ENCODE measurements at places on chromosomes 12 and 14.

DNA sequence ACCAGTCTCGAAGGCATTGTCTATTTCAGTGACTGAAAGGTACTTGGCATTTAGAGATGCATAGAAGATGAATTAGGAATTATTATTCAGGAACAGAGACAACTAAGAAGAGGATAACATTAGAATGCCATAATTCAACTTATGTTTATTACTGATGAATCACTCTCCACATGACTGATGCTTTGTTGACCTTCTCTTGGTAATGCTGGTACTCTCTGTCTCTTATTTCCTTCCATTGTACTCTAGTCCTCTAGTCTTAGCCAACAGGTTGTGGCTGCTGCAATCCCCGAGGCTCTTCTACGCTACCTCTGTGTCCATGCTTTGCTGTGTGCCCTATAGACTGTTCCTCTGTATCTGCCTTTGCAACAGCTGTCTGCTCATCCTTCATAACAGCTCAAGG is 652.9 kb downstream of the NRXN3 start:
- no peak for DNase-seq

- DNase-seq: no peak
Observed at GRCh38 chr14:25699981-25700380, 650.0 kb upstream of the STXBP6 start.

GRCh38 chr14:100065111-100065871 is at the start of gene EVL:
EVL (plus strand) TSS chr14:100065422; CDS start chr14:100065501, 79 bp downstream.
- peak; percentile 66 for DNase-seq

DNA sequence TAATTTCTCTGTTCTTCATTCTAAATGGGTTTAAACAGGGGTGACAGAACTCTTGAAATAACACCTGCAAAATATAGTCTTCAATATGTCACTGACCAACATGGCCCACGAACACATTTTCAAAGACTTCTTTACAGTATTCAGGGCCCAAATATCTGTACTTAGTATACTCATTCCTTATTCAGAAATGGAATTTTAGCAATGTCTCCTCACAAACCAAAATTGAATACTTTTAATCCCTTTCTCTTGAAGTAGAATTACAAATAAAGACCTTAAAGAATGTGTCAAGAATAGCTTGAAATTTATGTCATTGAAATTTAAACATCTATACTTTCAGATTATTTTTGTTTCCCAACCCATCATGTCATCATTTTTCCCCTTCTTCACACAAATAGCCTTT is 263.1 kb downstream of the LRIG3 start:
- DNase-seq: no peak

DNA sequence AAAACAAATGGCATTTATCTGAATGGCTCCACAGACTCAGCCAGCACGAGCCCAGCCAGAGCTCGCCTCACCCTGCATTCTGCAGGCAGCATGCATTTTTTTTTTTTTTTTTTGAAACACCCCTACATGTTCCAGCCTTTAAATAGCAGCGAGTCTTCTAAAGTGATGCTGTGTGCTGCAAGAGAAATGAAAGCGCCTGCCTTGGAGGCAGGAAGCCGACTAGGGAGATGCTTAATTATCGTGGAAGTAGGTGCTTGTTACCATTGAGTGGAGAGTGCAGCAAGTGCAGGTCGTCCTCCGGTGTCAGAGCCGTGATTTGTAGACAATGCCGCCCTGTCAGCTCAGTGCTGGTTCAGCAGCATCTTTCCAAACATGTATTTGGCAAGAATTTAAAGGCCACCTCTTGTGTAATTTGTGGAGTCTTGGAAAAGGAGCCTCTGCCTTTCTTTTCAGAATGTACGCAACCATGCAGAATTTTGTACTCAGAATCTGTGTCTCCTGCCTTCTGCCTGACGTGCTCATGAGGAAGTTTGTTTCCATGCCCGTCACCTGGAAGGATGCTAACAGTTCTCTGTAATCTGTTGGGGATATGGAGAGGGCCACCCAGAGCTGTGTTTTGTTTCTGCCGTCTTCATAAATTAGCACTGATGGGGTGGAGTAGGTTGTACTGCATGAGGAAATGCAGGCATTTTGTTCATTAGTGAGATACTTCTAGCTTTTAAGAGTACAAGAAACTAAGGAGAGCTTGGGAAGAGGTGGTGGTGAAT is 345.9 kb upstream of the RGS6 start:
- no peak for DNase-seq

DNA sequence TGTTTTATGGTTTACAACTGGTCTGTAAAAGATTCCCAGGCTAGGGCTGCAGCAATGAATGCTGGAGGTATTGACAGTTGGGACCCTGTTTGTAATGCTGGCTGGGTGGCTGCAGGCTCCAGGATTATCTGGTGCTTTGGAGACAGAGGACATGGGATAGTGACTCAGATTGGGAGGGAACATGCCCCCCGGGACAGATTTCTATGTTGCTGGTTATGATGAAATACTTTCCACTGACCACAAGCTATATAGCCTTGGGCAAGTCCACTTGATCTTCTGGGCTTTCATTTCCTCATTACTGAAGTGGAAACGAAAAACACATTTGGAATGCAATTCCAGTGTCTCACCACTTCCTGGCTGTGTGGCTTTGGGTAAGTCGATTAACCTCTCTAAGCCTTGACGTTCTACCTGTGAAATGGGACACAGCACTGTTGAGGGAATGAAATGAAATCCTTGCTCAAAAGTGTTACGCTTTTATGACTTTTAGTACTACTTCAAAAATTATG is 6.3 kb upstream of the TPCN1 start:
- no peak for DNase-seq

GRCh38 chr12:9792961-9793617 is 32.4 kb upstream of the CD69 start:
- no peak for DNase-seq

GRCh38 chr12:20701106-20701505 is 6.0 kb downstream of the SLCO1C1 start:
- no peak for DNase-seq

GRCh38 chr12:104319028-104319427 is 15.5 kb downstream of the EID3 start:
- DNase-seq: no peak

DNA sequence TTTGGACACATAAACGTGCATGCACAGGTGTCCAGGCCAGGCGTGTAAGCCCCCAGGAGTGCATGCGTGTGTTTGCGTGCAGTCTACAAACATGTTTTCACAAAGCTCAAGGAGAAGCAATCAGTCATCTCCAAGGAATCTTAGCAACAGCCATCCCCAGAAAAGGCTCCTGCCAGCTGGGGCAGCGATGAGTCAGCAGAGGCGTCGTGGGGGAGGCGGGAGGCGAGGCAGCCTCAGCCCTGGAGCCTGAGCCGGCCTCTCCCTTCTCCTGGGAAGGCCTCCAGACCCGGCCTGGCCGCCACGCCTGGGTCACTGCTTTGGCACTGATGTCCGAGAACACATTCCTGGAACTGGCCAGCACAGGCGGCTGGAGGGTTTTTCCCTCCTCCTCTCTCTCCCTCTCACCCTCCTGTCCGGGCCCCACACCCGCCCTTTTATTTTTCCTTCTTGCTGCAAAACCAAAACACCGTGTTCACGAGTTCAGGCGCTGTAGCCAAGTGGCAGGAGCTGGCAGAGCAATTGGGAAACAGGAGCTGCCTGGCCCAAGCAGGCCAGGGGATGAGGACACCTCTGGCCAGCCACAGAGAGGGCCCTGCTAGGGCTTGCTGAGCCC is 92.7 kb downstream of the LRRC74A start:
- no peak for DNase-seq

GRCh38 chr12:124294780-124295341 is at the start of gene RFLNA:
RFLNA (plus strand) TSS chr12:124295093; CDS start chr12:124295430, 337 bp downstream.
- no peak for DNase-seq

GRCh38 chr12:64039281-64039871 is 182.7 kb downstream of the KICS2 start:
- DNase-seq: no peak

GRCh38 chr12:109744986-109745942 is 31.6 kb downstream of the FAM222A start:
- no peak for DNase-seq

DNA sequence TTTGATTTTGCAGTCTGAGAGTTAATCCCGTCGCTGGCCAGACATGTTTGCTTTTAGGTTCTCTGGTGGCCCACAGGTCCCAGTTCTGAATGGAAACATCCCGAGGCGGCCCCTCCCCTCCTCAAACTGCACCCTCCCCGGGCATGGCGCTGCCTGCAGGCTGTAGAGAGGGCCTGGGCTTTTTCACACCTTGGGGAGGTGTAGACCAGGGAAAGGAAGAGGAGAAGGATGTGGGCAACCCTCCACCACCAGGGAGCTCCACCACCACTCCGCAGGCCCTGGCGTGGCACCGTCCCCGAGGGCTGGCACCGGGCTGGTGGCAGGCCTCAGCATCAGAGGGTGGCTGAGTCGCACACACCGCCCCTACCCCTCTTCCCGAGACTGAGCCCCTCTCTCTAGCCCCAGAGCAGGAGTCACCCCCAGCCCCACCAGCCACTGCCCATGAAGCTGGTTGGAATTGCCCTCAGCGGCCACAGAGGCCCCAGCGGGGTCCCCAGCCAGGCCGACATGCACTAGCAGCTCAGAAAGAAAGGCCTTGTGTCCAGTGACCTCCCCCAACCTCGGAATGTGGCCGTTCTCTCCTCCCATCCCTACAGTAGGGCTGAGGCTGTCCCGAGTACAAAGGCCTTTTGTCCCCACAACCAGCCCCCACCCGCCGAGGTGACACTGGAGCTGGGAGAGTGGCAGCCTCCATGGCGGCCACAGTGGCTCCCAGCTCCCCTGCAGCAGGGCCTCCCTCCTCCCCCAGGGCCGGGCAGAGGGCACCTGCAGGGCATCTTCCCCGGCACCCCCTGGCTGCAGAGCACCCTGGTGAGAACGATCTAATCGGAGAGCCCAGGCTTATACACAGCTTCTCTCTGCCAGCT is 23.5 kb upstream of the INF2 start:
- no peak for DNase-seq

DNA sequence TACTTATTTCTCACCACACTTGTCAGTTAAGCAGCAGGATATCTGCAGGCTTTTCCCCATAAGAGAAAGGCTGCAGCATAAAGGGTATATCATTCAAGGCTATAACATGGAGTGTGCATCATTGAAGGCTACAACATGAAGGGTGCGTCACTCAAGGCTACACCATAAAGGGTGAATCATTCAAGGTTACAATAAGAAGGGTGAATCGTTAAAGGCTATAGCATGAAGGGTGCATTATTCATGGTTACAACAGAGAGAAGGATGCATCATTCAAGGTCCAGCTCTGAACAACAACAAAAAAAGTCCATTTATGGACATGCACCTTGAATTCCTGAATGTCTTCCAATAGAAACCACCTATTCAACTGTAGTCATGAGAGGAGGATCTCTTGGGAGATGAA is 32.8 kb upstream of the LUM start:
- DNase-seq: no peak

- no peak for DNase-seq
Observed at GRCh38 chr12:100490056-100490455, 16.4 kb downstream of the NR1H4 start.

GRCh38 chr12:78323226-78323625 is 492.5 kb downstream of the NAV3 start:
- DNase-seq: no peak

DNA sequence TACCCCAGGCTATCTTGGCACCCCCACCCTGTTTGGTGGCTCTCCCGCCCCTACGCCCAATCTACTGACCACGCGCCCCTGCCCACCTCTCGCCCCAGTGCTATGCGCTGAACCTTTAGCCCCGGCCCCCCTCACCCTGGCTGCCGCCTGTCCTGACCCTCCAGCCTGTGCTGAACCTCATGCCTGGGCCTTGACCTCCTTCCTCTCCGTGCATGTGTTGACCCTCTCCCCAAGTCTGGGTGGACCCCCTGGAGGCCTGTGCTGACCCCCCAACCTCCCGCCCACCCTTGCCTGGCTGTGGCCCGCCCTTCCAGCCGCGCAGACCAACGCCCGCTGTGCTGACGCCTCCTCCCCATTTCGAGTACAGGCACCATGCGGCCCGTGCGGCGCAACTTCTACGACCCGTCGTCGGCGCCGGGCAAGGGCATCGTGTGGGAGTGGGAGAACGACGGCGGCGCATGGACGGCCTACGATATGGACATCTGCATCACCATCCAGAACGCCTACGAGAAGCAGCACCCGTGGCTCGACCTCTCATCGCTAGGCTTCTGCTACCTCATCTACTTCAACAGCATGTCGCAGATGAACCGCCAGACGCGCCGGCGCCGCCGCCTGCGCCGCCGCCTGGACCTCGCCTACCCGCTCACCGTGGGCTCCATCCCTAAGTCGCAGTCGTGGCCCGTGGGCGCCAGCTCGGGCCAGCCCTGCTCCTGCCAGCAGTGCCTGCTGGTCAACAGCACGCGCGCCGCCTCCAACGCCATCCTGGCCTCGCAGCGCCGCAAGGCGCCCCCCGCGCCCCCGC is 20.7 kb downstream of the DTX1 start:
- no peak for DNase-seq

DNA sequence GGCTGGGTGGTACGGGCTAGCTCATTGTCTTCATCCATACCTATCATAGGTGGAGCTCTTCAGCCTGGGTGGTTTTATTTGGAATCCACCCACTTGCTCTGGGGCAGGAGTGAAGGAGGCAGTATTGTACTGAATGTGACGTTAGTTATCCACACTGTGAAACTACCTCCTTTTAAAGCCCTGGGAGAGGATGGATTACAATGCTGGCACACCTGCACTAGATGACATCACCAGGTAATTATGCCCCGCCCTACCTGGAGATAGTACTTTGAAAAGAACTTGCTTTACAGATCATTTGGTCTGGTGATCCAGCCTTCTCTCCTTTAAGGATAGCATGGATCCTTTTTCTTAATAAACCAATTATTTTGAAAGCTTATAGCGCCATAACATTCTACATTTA is 78.0 kb downstream of the B4GALNT3 start:
- DNase-seq: no peak

DNA sequence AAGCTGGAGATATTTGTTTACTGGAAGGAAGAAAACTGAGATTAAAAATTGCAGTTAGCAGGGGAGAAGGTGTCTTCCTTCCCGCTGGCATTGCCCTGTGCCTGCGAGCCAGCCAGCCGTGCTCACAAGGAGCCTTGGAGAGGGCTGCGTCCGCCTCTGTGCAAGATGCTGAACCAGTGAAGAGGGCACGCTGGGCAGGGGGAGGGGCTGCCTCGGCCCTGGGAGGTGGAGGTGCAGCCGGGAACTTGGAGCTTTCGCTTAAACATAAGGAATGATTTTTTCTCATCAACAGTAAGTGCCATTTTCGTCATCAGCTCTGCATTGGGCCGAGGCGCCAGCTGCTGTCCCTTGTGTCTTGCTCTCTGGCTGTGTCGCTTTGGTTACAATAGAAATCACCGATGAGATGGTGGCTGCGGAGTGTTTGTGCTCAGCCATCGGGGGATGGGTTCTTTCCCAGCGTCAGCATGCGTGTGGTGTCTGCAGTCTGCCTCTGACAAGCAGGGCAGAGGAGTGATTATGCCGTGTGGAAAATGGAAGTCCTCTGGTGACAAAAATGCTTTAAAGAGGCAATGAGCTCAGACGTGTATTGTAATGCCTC is 97.3 kb downstream of the ESR2 start:
- DNase-seq: no peak

DNA sequence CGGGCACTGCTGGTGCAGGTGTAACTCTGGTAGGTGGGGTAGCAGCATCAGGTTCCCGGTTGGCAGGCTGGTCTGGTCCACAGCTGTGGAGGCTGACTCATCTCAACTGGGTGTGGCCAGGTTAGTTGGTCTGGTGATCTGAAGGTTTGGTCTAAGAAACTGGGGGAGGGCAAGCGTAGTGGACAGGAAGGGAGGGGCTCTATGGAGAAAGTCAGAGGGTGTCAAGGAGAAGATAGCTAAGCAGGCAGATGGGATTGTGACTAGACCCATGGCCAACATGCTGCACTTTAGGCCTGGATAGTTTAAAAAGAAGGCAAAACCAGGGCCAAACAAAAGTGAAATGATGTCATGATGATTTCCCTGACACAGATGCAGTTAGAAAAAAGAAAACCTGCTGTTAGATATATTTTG is 7.9 kb downstream of the TRIM9 start:
- DNase-seq: no peak

Measured in stimulated activated CD8-positive, alpha-beta memory T cell treated with anti-CD3 and anti-CD28 coated beads, Interleukin-2, amount 100 ng/mL, for 1 hour (primary cell).